GF-D8 (cell line): ENCODE measurements at places on chromosomes 1 and 21.

- DNase-seq = no peak
These were observed 204.1 kb downstream of the FMN2 start for GRCh38 chr1:240295811-240296210.

- DNase-seq = no peak
These were observed 460.6 kb downstream of the DSCAM start for GRCh38 chr21:40386294-40386911.

- no peak for DNase-seq
These were observed 272.2 kb downstream of the PAPPA2 start for GRCh38 chr1:176735201-176735600.

DNA sequence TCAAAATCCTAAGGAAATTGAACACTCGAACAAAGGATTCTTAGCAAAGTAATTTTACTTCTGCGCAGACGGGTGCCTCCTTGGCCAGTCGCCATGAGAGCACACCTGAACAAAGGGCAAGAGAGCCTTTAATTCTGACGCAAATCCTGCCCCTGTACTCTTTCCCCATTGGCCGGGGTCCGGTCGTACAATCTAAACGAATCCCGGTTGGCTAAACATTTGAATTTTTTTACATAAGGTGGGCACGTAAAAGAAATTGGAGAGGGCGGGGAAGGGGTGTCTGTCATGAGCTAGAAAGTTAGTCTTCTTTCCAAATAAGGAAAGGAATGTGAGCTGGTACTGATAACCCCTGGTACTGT lies 8.2 kb upstream of the IL22RA1 start:
- no peak for DNase-seq

GRCh38 chr1:186838380-186839040 lies 9.8 kb downstream of the PLA2G4A start:
- DNase-seq = no peak

DNA sequence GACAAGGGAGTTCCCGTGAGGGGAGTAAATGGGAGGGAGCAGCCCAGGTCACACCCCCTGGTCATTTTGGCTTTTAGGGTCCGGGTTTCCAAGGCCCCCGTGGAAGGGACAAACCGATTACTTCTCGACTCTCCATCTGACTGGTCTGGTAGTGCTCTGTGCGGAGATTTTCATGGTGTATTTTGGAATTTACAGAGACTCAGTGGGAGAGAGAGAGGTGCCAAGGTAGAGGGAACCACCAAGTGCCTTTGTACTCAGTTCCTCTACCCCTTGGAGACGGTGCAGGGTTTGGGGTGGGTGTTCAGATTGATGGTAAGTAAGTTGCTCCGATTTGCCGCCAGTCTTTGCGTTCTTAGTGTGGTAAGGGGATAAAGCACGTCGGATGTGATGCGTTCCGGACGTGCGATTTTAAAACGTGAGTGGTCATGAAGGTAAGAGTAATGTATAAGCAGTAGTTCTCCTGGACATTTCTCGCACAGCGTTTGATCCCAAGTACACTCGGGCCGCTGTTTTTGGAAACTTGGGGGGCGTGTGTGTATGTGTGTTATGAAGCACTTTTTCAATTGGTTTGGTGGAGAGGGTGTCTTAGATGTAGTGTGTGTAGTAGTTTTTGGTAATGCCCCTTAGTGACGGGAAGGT lies 682 bp downstream of the SUCO start:
- peak; percentile 19 for DNase-seq

DNA sequence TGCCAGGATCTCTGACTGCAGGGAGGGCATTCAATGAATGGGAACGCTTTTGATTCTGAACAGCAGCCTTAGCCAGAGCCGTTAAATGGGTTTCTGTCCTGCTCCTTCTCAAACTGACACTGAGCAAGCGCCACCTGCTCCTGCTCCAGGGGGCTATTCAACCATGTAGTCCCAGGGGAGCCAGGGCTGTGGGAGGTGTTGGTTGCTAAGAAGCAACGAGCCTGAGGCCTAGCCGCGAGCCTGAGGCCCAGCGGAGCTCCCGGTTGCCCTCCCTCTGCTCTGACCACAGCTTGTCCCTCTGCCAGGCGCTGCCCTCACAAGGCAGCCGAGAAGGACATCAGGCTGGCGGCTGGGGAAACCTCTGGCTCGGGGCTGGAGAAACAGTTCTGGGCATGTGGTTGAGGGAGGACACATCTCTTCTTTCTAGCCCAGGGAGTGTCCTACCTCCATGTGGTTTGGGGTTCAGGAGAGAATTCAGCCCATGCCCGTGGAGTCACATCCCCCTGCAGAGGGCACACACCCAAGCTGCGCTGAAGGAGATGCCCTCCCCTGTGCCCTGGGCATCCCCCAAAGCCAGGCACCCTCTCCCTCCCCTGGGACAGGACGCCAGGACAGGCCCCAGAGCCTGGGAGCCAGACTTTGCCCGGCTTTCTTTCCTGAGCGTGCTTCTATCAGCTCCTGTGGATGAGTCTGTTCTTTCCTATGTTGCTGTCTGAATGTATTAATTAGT lies 18.0 kb downstream of the PCP4 start:
- no peak for DNase-seq

GRCh38 chr1:101588677-101589076 lies 351.9 kb downstream of the S1PR1 start:
- DNase-seq = no peak

- peak; percentile 96 for DNase-seq
These were observed 30.8 kb downstream of the RSPH1 start for GRCh38 chr21:42465008-42465802.

DNA sequence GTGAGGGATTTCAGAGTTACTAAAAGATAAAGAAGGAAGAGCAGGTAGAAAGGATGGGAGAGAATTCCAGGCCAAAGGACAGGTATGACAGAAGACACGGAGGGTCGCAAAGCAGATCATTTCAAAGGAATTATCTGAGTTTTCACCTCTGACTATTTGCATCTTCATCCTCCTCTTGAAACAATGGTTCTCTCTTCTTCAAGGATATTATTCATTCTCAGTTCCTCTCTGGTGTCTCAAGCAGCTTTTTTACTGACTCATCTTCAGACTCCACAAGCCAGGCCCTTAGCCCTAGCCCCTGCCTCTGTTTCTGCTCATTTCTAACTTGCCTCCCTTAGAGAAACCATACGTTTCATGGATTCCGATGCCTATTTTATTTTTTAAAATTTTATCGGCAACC lies 15.0 kb downstream of the DDX59 start:
- no peak for DNase-seq

GRCh38 chr1:168468042-168468809 lies 75.6 kb downstream of the XCL2 start:
- no peak for DNase-seq

DNA sequence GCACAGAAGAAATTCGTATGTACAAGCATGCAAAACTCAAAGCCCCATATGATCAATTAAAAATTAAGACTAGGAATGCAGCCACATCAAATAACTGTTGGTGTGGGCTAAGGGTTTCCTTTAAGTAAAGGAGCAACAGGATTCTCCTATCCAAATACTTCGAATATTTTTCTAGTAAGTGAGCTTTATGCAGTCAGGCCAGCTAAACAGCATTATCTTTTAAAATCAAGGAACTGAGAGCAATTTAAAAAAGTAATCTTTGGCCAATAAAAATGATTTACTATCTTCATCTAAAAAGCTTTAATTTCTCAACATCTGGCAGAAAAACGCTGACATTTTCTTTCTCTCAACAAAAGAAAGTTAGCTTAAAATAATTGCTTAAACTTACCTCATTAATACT lies 19.8 kb downstream of the CNN3 start:
- no peak for DNase-seq

DNA sequence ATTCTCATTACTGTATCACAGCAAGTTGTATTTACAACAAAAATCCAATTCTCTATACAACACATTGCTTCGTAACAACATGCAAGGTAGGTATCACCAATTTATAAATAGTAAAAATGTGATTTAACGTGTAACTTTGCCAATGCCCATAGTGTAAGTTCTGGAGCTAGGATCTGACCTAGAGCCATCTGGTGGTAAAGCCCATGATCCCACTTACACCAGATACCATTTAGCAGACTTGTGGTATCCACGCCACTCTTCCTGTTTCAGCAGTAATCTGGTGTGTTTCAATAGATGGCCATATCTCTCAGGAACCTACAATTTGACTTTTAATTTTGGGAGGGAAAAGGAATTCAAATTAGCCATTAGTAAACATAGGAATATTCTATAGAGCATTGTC lies 10.2 kb downstream of the SETSIP start:
- DNase-seq = no peak

DNA sequence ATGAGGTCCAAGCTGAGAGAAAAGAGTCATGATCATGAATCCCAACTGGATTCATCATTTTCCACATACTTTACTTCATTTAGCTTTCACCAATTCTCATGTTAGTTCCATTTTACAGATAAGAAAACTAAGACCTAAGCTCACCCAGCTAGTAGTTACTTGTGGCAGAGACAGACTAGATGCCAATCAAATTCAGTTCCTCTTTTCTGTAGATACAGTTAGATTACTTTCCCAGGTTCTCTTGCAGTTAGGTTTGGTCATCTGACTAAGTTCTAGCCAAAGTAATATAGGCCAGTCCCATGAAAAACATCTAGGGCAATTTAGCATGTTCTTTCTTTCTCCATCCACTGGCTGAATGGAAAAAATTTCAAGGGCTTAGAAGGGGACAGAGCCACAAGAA lies 8.9 kb upstream of the KCND3 start:
- no peak for DNase-seq

GRCh38 chr1:200206340-200206739 lies 178.8 kb downstream of the NR5A2 start:
- no peak for DNase-seq

DNA sequence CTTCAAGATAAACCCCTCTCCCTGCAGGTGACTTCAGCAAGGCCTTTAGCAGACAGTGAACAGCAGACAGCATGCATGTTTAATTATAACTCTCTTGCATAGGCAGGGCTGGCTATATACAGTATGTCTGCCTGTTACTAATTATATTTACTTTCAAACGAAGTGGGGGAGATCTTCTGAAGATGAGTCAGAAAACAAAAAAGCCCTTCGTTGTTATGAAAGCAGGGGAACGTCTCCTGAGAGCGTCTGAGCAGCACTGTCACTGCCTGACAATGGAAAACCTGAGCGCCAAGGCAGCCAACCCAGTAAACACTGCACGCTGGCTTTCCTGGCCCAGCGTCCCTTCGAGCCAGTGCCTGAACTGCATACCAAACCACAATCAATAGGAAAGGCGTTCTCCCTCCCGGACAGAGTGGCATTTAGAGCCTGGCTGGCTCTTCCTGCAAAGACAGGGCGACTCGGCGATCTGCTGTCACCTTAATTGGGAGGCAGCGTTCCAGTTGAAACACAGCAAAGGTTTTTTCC lies 54.1 kb downstream of the TOMM20 start:
- no peak for DNase-seq

- DNase-seq = no peak
These were observed 42.1 kb upstream of the NBPF3 start for GRCh38 chr1:21397813-21398188.

DNA sequence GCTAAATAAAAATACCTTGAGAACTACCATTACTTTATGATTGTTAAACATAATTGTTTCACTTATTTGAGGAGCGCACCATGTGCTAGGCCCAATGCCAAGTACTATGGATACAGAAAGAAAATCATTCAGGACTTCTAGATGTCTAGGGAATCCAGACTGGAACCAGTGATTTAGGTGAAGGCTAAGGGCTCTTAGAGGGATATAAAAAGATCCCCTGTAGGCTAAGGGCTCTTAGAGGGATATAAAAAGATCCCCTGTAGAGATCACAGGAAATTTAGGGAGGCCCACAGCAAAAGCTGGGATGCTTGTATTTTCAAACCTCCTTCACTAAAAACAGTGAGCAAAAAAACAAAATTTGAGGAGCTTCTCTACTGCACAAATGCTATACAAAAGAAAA lies 6.7 kb downstream of the TOR1AIP2 start:
- DNase-seq = no peak

DNA sequence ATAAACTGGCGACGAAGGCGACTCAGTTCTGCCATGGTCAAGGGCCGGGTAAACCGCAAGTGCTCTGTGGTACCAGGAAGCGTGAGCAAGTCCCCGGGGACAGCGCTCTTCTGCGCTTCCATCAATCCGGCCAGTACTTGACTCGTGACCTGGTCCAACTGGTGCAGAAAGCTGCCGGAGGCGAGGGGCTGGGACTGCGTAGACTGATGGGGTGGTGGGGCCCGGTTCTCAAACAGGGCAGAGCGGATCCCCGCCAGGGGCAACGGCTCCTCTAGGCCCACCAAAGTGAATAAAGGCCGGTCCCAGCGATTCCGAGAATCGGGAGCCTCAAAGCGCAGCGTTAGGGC lies 852 bp downstream of the KTI12 start:
- DNase-seq = peak; percentile 33

- peak; percentile 86 for DNase-seq
These were observed 36.2 kb downstream of the BACH1 start for GRCh38 chr21:29334717-29335428.

- no peak for DNase-seq
These were observed 156.2 kb downstream of the TGFBR3 start for GRCh38 chr1:91729621-91730358.
